ENCODE measurements at places on chromosomes 2 and 18.

- DNase-seq: peak; percentile 26
These were observed 614.1 kb upstream of the VRK2 start for GRCh38 chr2:57432528-57432927.

GRCh38 chr2:144441711-144442141 is 78.2 kb downstream of the ZEB2 start:
- DNase-seq: no peak

GRCh38 chr18:47772374-47773248 is 157.8 kb downstream of the SMAD2 start:
- peak; percentile 57 for DNase-seq

DNA sequence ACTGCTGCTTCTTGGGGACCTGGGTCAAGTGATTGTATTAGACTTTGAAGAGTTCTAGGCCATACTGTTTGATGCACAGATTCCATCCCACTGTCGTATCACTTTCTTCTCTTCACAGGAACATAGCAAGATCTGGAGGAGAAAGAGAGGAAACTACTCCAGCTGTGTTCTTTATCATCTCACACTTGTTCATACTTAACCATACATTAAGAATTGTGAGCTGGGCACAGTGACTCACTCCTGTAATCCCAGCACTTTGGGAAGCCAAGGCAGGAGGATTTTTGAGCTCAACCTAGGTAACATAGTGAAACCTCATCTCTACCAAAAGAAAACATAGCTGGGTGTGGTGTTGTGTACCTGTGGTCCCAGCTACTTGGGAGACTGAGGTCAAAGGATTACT is 111.7 kb downstream of the PARD3B start:
- DNase-seq: no peak

- DNase-seq: peak; percentile 45
These were observed 48.3 kb downstream of the ALPK2 start for GRCh38 chr18:58580623-58581022.
